Right atrium auricular region (tissue), 2 donors: ENCODE measurements at places on chromosomes 2 and 18. TPM values are rescaled to one million over a fixed set of nuclear protein-coding genes. Genes with fewer than 3 reads are reported as not detected.

Gene VIT
- 12.3 TPM for total RNA-seq

GRCh38 chr2:168035458-168035857 is 211.9 kb downstream of the STK39 start:
- no peaks in the 10 kb centered on the region for H3K27me3 ChIP-seq
- no peaks in the 10 kb centered on the region for H3K36me3 ChIP-seq
- H3K27ac ChIP-seq = no peak overlapping the region

GRCh38 chr2:46978723-46979122 is 63.1 kb upstream of the MCFD2 start:
- no peaks in the 10 kb centered on the region for H3K27me3 ChIP-seq
- no peak for DNase-seq
- no peak overlapping the region for H3K4me3 ChIP-seq
- no peak overlapping the region for H3K27ac ChIP-seq

Gene GAD1
- total RNA-seq = not detected

DNA sequence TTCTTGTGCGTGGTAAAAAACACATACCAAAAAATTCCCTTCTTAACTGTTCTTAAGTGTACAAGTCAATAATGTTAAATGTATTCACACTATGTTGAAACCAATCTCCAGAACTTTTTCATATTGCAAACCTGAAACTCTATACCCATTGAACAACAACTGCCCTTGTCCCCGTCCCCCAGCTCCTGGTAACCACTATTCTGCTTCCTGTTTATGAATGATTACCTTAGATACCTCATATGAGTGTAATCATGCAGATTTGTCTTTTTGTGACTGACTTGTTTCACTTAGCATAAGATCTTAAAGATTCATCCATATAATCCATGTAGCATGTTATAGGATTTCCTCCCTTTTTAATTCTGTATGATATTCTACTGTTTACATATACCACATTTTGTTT is 59.9 kb downstream of the NAT8 start:
- H3K4me1 ChIP-seq = no peaks in the 10 kb centered on the region
- no peak overlapping the region for H3K4me3 ChIP-seq
- DNase-seq = no peak
- H3K27me3 ChIP-seq = no peaks in the 10 kb centered on the region

GRCh38 chr2:96970910-96971309 is 15.5 kb downstream of the FAM178B start:
- H3K27me3 ChIP-seq = no peaks in the 10 kb centered on the region
- no peak overlapping the region for H3K4me3 ChIP-seq
- H3K4me1 ChIP-seq = no peaks in the 10 kb centered on the region
- H3K36me3 ChIP-seq = no peaks in the 10 kb centered on the region
- H3K27ac ChIP-seq = no peak overlapping the region

DNA sequence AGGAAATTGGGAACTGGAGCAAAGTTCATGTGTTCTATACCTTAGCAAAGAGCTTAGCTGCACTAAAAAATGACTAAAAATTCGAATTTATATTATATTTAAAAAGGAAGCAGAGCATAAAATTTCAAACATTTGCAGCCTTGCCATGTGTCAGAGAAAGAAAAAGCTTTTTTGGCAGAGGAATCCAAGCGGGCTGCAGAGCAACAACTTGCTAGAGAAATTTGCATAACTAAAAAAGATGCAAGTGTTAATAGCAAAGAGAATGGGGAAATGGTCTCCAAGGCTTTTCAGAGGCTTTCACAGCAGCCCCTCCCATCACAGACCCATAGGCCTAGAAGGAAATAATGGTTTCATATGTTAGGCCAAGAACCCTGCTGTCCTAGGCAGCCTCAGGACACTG is 1315.9 kb downstream of the DSC3 start:
- no peak overlapping the region for H3K27ac ChIP-seq
- no peaks in the 10 kb centered on the region for H3K27me3 ChIP-seq
- H3K36me3 ChIP-seq = no peaks in the 10 kb centered on the region
- H3K4me1 ChIP-seq = no peaks in the 10 kb centered on the region
- no peak for DNase-seq
- H3K4me3 ChIP-seq = no peak overlapping the region

- no peaks in the 10 kb centered on the region for H3K4me1 ChIP-seq
- H3K27ac ChIP-seq = no peak overlapping the region
- no peaks in the 10 kb centered on the region for H3K36me3 ChIP-seq
- H3K4me3 ChIP-seq = no peak overlapping the region
- no peaks in the 10 kb centered on the region for H3K27me3 ChIP-seq
- DNase-seq = no peak
These were observed 149.4 kb downstream of the PMAIP1 start for GRCh38 chr18:60049172-60049571.

Gene IL36A
- not detected for total RNA-seq

Gene PLCD4
- total RNA-seq = 0.70 TPM

GRCh38 chr2:223055836-223056235 is 3.8 kb downstream of the KCNE4 start:
- H3K27ac ChIP-seq = peak overlapping the region; percentile 83
- no peaks in the 10 kb centered on the region for H3K4me1 ChIP-seq
- H3K4me3 ChIP-seq = peak overlapping the region; percentile 7
